NCI-H460 (cell line): ENCODE measurements at places on chromosomes 3 and 15.
A peak's percentile ranks its signal among the peaks of the same experiment; 100 is the strongest.

DNA sequence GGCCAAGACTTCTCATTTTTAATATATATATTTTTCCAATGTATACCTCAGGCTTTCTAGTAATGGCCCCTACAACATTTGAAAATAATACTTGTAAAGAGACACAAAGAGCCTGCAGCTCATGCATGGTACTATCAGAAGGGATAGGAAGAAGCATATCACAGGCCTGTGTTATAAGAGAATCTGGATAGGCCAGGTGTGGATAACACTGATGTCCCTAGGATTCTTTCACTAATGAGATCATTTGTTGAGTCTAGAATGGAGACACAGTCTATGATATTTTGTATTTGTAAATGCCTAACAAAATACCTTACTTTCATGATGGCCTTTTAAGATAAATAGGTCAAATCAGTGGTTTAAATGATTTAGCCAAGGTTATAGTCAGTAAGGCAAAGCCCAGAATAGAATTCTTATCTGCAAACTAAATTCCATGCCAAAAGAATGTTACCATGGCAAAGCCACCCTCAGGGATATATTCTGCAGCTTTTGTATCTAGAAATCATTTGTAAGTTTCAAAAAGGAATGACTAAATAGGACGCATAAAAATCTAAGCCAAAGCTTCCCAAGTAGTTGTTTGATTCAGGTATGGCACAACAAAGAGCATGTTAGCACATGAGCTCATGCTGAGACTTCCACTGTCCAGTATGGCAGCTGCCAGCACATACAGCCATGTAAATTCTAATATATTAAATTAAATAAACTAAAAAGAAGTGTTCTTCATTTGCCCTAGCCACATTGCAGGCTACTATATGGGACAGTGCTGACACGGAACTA lies 10.0 kb downstream of the DCP1A start:
- DNase-seq: no peak

DNA sequence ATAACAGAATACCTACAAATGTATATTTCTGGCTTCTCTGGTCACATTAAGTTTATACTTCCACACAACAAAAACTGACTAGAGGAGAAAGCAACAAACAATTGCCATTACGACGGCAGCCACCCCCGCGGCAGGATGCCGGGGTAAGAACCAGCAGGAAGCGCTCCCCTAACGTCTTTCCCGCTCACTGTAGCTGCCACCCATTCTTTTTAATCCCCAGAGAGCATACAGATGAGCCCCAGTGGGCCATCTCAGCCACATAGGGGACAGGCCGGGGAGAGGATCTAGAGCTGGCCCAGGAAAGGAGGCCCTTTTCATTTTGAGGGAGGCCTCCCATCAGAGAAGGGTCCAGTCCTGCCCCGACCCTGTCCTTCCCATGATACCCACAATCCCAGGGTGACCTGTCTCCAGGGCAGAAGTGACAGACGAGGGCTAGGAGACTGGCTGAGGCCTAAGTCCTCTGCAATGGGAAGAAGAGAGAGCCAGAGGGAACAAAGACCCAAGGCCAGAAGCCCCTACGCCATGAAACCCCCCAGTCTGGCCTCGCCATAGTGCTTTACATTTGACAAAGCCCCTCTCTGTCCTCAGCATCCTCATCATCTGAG lies 3.6 kb upstream of the CALML4 start:
- no peak for DNase-seq

DNA sequence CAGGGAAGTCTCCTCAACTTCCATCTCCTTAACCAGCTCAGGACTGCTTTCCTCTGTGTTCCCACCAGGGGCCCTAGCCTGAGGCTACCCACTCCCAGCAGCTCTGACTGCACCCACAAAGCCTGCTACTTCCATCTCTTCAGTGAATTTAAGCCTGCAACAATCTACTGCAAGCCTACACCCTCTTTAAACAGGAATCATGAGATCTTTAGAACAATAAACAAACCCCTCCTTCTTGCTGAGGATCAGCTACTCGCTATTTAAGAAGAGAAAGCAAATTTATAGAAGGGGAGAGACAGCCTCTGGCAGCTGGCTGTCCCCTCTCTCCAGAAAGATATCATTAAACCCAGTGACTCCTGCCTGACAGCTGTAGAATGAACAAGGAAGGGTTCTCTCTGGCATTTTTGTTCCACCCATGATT lies 51.9 kb downstream of the ARHGAP31 start:
- DNase-seq: no peak

DNA sequence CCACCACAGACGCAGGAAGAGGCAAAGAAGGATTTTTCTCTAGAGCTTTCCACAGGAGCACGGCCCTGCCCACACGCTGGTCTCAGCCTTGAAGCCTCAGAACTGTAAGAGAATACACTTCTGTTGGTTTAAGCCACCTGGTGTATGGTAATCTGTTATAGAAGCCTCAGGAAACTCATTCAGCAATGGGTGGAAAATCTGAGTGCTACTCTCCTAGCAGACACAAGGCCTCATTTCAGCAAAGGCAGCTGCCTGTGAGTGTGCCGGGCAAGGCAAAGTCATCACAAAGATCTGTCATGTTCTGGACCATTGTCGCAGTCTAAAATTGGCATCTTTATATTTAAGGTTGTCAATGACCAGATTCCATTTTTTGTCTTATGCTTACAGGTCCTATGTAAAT lies 31.0 kb downstream of the ATP10A start:
- no peak for DNase-seq

DNA sequence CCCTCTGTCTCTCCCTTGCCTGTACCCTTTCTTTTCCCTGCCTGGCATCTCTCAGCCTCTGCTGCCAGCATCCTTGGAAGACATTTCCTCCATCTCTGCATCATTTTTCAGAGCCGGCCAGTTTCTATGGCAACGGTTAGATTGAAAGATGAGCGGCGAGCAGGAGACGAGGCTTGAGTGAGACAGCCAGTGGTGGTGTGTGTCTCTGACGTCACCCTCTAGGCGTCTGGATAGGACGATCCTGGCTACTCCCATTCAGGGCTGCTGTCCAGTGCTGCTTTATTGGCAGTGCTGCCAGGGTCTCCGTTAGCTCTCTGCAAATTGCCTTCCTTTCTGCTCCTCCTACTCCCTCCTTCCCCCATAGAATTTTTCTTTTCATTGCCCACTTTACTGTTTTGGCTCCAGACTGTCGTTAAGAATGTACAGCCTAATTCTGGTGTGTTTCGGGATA lies 57.9 kb downstream of the TRAK1 start:
- DNase-seq: peak; percentile 55

DNA sequence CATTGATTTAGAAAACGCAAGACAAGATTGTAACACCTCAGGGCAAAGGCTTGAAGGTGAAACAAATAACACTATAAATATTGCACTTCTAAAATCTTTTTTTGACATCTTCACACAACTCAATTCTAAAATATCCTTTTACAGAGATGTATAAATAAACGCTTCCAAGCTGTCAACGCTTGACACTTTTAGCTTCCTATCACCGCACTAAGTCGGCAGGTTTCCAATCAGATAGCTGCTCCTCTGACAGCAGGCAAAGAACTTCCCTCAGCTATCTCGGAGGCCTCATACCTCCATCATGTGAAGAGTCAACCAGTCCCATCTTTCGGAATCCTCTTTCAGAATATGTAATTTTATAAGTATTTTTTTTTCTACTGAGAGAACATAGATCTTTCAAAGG lies 71.0 kb downstream of the PCOLCE2 start:
- DNase-seq: no peak

DNA sequence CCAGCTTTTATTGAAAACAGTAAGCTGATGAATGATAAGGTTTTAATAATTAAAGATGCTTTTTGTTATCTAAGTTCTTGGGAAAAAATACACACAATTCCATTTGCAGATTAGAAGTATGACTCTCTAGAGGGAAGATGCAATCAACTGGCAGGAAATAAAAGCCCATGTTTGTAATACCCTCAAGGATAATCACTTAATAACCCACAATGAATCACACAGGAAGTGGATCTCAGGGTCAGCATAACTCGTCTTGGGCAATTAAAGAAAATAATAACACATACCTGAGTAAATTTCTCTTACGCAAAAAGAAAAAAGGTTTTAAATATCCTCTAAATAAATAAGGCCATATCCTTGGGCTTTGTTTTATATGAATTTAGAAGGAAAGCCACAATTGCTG lies 9.4 kb upstream of the EID1 start:
- DNase-seq: peak; percentile 89

DNA sequence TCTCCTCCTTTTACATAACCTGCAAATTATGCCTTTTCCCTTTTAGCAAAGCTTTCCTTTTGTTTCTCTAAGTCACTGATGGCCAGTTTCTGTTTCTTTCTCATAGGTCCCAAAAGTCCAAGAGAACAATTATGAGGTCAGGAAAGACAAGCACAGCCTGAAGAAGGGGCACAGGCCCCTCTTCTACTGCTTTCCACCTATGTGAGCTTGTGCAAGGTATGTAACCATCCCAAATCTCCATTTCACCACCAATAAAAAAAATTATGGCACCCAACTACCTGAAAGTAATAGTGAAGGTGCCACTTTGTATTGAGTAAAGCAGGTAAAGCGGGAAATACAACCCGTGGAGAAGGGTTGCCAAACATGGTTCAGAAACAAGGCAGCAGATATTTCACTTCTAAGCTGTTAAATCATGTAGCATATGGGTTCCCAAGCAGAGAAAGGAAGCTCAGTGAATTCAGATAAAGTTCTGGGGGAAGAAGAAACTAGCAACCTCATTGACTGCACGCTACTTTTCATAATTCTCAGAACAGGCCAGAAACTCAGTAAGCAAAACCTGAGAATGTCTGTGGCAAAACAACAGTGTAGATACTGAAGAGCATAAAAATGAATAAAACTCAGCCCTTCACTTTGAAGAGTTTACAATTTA lies 4.2 kb downstream of the PLOD2 start:
- no peak for DNase-seq

- no peak for DNase-seq
Measured at GRCh38 chr3:119368298-119368697, 74.1 kb downstream of the ARHGAP31 start.

DNA sequence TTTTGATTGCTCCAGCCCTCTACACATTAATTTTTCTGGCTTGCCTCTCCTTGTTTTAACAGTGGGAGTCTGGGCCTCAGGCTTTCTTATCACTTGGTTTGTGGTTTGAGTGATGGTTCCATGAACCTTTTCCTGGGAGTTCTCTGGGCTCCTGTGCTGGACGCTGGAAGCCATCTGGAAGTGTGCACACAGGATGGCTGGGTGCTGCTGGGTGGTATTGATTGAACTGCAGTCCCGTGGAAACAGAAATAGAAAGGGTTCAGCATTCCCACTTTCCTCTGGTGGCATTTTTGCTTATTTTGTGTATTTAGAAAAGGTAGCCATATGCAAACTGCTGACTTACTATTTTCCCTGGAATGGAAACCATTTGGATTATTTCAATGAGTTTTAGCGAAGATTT lies 25.6 kb downstream of the MITF start:
- DNase-seq: no peak

DNA sequence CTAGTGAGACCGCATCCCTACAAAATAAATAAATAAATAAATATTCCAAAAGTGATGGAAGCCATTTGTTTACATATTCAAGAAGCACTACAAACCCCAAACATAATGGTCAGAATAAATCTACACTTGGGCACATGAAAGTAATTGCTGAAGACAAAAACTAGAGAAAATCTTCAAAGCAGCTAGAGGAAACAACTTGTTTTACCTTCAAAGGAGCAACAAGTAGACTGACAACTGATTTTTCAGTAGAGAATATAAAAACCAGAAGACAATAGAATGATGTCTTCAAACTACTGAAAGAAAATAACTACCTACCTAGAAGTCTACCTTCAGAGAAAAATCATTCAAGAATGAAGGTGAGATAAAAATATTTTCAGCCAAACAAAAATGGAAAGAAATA lies 89.4 kb downstream of the TPRA1 start:
- no peak for DNase-seq

DNA sequence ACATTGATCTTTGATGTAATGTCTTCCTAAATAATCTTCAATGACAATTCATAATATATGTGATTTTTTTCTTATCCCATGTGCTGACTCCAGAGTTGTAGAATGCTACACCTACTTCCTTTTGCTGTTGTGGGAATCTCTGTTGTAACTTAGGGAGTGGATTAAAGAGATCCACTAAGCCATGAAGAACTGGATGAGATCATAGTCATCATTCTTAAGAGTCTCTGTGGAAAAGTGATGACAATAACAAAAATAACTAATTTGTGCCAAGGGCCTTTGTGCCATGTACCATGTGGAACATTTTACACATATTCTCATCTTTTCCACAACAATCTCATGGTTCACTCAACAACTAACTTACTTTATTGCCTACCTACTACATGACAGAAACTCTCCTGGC lies 162.9 kb upstream of the PDZRN3 start:
- no peak for DNase-seq

- no peak for DNase-seq
Measured at GRCh38 chr3:45965653-45966052, 22.4 kb downstream of the CXCR6 start.

DNA sequence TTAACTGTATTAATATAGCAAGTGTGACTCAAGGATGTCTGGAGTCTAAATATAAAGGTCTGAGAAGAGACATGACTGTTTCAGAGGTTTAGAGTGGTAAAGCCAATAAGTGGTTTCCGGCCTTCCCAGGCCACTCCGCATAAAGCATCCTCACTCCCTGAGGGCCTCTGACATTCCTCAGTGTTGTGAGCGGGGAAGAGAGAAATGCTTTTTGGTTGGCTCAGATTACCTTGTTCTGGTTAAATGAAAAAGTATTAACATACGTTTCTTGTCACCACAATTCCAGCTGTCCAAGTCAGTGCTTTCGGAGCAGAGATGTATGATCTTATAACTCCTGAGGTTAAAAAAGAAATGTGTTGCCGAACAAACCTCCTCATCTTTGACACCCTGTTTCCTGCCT lies 103.8 kb downstream of the RBMS3 start:
- DNase-seq: no peak

DNA sequence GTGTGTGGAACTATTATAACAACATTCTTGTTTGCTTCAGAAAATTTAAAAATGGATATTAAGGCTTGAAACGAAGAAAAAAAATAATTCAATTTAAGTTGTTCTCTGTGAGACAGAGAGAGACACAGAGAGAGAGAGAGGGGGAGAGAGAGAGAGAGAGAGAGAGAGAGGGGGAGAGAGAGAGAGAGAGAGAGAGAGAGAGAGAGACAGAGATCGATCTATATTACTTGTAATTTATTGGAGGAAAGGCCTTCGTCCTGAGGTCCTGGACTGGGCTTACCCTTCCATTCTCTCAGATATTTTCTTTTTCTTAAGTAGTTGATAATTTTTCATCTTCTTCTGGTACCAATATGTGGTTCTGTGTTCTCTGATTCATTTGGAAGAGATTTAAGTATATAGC lies 25.9 kb downstream of the MFSD1 start:
- DNase-seq: no peak

GRCh38 chr15:100570735-100571313 lies 31.2 kb downstream of the LINS1 start:
- no peak for DNase-seq

- DNase-seq: no peak
Measured at GRCh38 chr3:123899300-123899865, 15.3 kb upstream of the MYLK start.

DNA sequence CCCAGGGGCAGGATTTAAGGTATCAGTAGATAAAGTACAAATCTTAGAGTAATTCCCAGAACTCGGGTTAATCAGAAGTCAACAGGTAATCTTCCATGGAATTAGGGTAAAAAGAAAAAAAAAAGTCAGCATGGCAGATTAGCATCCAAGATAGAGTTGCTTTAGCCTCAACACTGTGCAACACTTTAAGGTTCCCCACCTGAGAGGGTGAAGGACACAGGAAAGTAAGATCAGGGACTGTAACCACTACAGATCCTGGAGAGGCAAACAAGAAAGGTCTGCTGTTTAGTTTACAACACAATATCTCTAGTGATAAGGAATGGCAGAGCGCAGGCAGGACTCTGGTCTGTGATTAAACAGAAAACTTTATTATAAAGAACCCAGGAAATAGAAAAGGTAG lies 4.1 kb upstream of the PHLDB2 start:
- DNase-seq: no peak

GRCh38 chr3:45574067-45574494 lies 20.5 kb upstream of the LIMD1 start:
- DNase-seq: no peak
